GM23248 (cell line): ENCODE measurements at places on chromosomes 5 and 9. TPM values are rescaled to one million over a fixed set of nuclear protein-coding genes. Genes with fewer than 3 reads are reported as not detected.

- no peak for DNase-seq
Observed at GRCh38 chr5:119161430-119161829, 90.5 kb downstream of the DMXL1 start.

DNA sequence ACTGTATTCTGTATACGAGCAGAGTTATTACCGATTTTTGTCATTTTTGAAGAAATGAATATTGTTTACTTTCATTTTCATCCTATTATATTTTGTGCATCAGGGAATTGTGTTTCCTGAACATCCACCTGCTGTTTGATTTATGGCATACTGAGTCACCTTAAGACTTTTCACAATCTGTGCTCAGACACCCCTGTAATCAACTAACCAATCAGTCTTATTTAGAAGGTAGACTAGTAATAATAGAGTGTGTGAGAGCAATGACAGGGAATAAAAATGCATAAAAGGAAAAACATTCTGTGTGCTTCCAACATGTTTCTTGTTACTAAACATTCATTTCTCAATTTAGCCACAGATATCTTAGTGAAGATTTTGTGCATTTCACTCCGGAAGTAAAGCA lies 1413.6 kb upstream of the ACO1 start:
- DNase-seq = no peak

DNA sequence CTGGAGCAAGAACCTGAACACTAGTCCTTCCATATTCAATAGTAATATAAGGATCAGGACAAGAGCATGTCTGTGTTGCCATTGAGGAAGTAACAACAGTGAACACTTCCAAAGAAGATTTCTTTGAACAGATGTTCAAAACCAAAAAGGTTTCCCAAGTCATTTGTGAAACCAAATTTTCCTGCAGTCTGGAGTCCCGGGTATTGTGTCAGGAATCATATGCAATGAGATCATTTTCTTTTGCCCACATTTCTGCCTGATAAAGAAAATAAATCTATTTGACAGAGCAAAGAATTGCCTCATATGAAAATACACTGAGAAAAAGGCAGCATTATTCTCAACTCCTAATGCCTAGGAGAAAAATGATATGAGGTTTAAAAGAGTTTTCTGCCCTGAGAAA lies 151.7 kb downstream of the SNX18 start:
- DNase-seq = peak; percentile 53

- no peak for DNase-seq
Observed at GRCh38 chr9:2023532-2023931, 8.4 kb downstream of the SMARCA2 start.

GRCh38 chr9:96219026-96219899 lies 82.7 kb downstream of the HSD17B3 start:
- DNase-seq = peak; percentile 77

DNA sequence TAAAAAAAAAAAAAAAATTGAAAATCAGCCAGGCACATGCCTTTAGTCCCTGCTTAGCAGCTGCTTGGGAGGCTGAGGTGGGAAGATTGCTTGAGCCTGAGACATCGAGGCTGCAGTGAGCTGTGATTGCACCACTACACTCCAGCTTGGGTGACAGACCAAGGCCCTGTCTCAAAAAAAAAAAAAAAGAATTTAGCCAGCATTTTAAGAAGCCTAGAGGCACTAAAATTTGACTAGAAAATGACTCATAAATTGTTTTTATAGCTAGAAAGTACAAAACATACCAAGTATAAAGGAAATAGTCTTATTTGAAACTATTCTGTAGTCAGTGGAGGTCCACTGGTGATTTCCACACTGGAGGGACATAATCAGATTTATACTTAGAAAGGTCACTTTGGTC lies 17.5 kb downstream of the LRRC70 start:
- DNase-seq = peak; percentile 23

GRCh38 chr5:8457187-8458037 lies 588.5 kb downstream of the MTRR start:
- peak; percentile 100 for DNase-seq

PIK3R1 gene
- polyA plus RNA-seq = 8.4 and 9.7 TPM in 2 replicates

- DNase-seq = peak; percentile 49
Observed at GRCh38 chr5:150122158-150122510, 33.5 kb downstream of the PDGFRB start.

DNA sequence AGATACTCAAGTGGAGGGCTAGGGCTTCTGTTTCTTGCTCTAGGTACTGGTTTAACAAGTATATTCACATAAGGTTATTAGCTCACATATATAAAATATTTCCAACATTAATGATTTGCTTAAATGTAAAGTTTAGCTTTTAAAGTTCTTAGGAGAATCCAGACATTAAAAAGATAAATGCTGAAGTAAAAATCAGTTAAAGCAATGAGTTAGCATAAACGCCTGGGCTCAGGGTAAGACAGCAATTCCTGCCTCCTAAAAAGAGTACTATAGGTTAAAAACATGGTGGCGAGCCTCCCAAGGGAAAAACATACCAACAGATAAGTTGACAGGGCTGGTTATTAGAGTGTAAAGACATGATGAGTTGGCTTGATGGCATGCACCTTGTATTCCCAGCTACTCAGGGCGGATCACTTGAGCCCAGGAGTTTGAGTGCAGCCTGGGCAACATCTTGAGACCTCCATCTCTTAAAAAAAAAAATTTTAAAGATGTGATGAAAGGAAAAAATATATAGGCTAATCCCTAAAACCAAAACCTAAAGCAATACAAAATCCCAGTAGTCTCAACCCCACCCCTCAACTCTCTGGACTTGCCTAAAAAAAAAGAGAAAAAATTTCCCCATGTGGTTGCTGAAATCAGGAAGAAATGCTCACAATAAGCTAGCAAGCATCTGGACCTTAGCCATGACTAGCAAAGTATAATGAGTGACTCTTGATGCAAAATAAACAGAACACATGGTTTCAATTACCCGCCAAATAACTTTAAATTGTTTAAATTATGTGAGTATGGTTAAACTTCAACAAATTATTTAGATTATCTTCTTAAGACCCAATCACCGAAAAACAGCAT lies 3.6 kb downstream of the GOLPH3 start:
- peak; percentile 89 for DNase-seq

DNA sequence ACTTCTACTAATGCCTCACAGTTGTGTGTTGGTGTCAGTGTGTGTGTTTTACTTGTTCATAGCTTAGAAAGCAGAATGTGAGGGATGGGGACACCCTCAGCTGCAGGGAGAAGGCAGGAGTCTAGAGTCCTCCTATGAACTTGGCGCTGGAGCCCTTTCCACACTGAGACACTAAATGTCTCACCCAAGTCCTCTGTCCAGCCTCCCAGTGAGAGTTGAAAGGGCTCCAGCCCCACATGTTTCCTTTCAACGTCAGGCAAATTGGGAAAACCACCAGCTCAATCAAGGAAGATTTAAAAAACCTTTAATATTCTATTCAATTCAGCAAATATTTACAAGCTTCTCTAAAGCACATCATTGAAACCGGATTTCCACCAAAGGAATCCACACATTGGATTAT lies 167.6 kb upstream of the MSX2 start:
- no peak for DNase-seq

IGFBPL1 gene
- polyA plus RNA-seq = 0.34 and 0.35 TPM in 2 replicates

SLC31A2 gene
- 15.0 and 17.0 TPM in 2 replicates for polyA plus RNA-seq

DMRT2 gene
- 0.19 TPM in 1 of 2 replicates, not detected in the other for polyA plus RNA-seq

ZNF300 gene
- polyA plus RNA-seq = 2.9 and 3.0 TPM in 2 replicates

DNA sequence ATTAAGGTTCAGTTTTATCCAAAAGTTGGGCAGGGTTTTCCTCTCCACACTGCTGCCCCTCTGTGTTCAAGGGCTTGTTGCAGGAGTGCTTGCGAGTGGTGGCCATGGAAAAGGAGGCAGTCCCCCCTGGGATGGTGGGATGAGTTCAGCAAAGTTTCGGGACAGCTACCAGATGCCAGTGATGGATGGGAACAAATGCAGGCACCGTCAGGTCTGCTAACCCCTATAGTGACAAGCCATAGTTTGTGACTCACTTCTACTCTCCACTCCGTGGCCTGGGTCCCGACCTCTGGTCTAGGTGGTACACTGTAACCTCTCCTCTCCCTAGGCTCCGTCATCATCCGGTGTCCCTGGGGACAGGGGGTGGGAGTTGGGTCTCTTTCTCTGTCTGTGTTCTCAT lies 3.8 kb upstream of the RNF14 start:
- no peak for DNase-seq

DNA sequence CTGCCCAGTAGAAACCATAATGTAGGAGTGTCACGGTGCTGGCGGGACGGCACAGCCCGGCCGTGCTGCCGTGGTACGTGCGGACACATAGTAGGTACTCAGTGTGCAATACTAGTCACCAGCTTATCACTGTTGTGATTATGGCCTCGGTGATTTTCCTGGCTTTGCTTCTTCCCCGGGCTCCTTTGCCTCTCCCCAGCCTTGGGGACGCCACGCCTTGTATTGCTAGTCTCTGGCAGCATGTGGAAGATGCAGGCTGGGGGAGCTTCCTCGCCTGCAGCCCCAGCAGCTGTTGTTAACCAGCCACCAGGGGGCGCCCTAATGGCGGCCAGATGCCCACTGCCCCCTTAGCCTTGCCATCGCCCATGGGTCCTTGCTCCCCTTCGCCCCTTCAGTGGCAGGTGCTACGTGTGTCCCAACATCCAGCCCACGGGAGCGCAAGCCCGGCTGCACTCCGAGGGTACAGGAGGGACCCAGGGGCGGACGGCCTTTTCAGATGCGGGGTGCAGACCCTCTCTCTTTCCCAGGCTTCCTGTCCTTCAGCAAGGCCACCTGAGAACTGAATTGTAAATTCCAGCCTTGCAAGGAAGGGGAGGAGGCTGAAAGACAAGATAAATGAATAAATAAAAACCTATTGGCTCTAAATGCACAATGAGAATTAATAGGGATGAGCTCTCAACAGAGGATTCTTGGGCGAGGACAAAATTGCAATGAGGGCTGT lies 8.0 kb downstream of the NTNG2 start:
- DNase-seq = peak; percentile 71

IL7R gene
- 10.9 and 13.9 TPM in 2 replicates for polyA plus RNA-seq

DNA sequence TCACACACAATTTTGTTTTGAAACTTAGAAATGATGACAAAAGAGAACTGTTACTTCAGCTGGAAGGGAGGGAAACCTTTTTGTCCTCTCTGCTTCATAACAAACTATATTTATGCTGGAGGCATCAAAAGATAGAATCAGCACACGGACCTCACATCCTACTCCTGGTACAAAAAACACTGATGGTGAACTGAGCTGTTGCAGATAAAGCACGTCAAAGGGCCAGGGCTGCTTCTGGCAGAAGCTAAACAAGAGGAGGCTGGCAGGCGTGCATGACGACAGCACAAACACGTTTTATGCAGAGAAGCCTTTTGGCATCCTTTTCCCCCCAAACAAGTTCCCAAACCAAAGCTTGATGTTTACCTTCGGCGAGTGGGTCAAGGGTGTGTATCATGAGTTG lies 169.6 kb downstream of the SLC24A2 start:
- DNase-seq = no peak

DNA sequence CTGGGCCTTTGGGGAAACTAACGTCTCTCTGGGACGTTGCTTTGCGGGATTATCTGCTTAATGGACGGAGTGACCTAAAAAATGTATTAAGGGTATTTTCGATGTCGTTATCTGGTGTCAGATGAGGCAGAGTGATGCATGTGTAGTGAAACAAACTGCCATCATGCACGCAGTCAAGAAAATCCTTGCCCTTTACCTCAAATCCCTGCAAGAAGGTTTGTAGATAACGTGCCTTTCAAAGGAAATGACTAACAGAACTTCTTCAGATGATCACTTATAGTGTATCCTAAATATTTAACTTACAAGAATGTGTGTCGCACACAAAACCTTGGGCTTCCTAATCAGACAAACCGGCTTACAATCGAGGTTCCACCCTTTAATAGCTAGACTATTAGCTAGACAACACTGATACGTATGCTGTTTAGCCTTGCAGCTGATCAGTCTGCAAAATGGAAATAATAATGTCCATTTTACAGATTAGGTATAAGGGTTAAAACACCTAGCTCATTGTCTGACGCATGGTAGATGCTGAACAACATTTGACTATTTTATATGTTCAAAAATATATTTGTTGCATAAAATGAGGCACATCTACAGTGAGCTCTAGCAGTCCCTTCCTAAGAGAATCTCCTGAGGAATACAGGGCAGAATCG lies 541 bp upstream of the TBCA start:
- peak; percentile 47 for DNase-seq

GRCh38 chr5:126881821-126882600 lies 105.1 kb downstream of the LMNB1 start:
- no peak for DNase-seq

DNA sequence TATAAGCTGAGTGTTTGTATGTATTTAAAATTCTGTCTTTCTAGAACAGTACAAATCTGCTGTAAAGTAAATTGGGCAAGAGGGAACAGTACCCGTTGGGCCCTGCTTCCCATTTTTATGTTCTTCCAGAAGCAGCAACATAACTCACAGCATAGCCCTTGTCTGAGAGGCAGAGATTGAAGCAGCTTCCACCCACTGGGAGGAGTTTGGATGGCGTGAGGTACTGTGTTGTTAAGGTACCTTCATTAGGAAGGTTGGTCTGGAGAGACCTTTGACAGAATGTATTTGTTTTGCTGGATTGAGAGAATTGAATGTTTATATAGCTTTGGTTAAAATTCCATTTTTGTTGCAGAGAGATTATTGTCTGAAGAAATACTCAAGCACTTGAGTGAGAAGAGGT lies 24.8 kb downstream of the RAI14 start:
- no peak for DNase-seq

DNA sequence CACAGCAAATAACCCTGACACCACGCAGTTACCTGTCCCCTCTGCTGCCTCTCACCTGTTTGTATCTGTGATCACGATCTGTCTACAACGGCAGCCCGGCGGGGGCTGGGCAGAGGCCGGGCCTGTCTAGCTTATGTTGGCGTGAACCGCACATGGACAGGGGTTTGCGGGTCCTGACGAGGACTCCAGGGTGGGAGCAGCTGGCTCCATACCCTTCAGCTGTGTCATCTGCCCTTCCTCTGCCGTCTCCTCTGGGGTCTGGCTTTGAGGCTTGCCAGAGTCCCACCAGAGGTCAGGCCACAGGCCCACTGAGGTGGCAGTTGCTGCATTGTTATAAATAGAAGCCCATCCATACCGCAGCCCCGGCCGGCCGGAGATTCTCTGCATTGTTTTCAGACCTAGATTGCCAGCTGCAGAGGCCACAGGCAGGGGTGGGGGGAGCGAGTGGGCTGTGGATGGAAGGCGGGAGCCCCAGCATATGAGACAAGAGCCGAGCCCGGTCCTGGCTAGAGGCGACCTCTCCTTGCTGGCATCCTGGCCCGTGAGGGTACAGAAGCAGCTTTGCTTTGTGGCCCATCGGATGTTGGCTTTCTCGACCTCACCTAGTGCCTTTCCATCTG lies 37.8 kb downstream of the FAM78A start:
- DNase-seq = no peak

DNA sequence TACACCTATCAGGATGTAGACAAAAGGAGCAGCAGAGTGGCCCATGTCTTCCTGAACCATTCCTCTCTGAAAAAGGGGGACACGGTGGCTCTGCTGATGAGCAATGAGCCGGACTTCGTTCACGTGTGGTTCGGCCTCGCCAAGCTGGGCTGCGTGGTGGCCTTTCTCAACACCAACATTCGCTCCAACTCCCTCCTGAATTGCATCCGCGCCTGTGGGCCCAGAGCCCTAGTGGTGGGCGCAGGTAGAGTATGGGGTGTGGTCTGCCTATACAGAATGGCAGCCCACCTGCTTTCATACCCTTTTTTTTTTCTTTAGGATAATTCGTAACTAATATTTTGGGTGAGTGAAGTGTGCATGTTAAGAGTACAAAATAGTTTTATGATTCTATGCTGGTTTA lies 1.1 kb downstream of the SLC27A6 start:
- DNase-seq = no peak
